Stimulated activated CD8-positive, alpha-beta memory T cell treated with anti-CD3 and anti-CD28 coated beads, Interleukin-7, amount 100 ng/mL, for 24 hours (primary cell): ENCODE measurements at places on chromosomes 16 and 17.

GRCh38 chr16:66256919-66257318 is 109.6 kb upstream of the CDH5 start:
- DNase-seq = no peak

- no peak for DNase-seq
Measured at GRCh38 chr16:70348991-70349390, 2.3 kb downstream of the DDX19A start.

DNA sequence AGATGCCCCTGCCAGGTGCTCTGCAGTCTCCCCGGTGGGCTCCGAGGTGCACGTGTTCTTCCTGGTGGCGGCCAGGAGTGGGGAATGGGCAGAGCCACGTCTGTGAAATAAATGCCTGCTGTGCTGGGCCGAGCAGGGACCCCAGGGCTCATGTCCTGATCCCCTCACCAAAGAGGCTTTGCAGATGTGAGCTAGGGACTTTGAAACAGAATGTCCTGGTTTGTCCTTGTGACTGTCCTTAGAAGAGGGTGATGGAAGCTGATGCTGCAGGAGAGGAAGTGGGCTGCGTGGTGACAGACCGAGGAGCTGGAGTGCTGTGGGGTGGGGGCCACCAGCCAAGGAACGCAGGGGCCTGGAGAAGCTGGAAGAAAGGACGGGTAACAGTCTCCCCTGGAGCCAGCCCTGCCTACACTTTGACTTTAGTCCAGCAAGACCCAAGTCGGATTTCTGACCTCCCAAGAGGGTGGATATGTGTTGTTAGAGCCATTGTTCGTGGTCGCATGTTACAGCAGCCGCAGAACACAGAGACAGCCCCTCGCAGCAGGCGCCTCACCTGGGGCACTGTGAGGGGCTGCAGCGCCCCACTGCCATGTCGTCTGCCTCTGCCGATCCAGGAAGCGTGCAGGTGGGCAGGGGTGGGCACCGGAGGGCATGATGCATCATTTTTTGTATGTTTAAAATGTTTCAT is 217.9 kb upstream of the CIBAR2 start:
- DNase-seq = no peak

GRCh38 chr16:53503991-53504663 is 1.1 kb upstream of the AKTIP start:
- DNase-seq = no peak

DNA sequence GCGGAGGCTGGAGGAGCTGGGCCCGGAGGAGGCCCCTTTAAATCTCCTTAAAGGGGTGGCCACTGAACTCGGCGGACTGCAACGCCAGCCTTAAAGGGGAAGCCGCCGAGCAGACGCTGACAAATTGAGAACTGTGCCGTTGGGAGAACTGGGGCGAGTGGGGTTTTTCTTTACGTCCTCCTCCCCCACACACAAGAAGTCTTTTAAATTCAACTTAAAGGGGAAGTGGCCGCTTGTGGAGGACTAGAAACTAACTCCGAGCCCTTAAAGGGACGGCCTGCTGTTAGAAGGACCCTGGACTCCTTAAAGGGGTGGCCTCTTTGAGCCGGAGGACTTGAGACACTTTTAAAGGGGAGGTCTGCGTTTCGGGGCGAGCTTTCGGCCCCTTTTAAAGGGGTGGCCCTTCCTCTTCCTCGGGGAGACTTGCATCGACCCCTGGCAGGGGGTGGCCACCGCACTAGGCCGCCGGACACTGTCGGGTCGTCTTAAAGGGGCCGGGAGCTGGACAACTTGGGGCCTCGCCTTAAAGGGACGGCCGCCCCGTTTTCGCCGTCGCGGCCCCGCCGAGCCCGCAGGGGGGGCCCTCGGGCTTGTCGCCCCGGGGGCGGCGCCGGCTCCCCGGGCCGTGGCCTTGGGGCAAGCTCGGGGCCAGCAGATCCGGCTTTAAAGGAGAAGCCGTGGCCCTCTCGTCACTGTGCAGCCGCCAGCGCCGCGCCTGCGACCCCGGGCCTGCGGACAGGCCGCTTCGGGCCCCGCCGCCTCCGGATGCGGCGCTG is 688 bp downstream of the FBRS start:
- peak; percentile 43 for DNase-seq

GRCh38 chr17:7687072-7687907 is at the start of gene TP53:
TP53 (minus strand) TSS chr17:7687490; CDS start chr17:7676594, 10,896 bp downstream.
- peak; percentile 68 for DNase-seq

DNA sequence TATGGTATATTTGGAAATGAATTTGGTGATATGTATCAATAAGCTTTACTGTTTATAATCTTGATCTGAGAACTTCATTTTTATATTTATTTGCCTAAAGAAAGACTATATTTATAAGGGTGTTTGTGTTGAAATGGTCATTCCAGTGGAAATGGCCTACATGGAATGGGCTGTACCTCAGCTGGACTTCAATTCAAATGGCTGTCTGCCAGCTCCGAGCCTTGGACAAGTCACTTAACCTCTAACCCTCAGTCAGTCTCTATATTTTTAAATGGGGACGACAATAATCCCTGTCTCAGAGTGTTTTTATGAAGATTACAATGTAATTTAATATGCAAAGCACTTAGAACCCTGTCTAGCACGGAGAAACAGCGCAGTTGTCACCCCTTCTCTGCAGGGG is 260.8 kb upstream of the CACNG5 start:
- DNase-seq = no peak

DNA sequence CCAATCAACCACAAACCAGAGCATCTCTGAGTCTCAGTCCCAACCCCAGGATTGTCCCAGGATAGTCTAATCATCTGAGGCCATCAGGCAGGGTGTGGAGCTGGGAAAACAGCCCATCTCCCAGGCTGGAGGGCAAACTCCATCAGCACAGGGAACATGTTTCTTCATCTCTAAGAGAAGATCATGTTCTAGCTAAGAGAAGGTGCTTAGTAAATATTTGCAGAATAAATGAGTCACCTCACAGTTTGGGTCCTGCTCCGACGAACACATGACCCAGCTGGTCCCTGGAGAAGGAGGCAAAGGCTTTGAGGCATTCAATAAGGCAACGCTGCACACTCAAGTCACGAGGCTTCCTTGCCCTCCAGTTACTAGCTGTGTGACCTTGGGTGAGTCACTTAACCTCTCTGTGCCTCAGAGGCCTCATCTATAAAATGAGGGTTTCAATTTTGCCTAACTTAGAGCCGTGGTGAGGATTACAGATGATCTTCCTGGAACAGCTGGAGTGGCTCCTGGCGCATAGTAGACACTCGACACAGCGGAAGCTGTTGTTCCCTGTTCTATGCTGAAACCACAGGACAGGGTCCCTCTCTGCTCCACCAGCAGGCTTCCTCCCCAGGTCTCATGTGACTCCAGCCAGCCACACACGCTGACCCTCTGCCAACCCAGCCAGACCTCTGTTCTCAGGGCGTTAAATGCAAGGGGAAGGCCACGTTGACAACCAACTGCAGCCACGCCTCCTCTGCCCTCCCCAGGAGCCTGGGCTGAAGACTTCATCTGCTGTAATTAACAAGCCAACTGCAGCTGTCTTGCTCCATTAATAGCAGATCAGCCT is 10.3 kb upstream of the RPL38 start:
- no peak for DNase-seq

GRCh38 chr16:4882000-4882632 is 34.8 kb downstream of the UBN1 start:
- DNase-seq = no peak
